ENCODE measurements at places on chromosomes 3 and 15.

DNA sequence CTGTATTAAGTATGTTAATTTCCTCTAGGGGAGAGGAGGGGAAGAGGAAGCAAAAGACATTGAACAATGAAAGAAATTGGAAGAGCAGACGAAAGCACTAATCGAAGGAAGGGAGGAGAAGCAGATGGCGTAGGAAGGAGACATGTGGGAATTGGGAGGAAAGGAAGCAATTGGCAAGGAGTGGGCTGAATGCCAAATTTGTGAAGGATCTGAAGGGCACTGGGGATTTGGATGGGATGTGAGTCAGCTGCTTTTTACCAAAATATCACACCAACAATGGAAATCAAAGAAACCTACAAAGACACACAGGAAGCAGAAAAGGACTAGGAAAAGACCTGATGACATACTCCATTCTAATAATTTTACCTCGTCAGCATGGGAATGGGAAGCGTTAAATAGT, 1029.8 kb downstream of the ROBO1 start:
- peak; percentile 88 for DNase-seq

GRCh38 chr3:117117188-117117936, 407.8 kb downstream of the TUSC7 start:
- DNase-seq = no peak

- no peak for DNase-seq
These were observed 751.7 kb downstream of the CADM2 start for GRCh38 chr3:85710490-85710889.

GRCh38 chr15:84600331-84600686, 500 bp upstream of the ZSCAN2 start:
- peak; percentile 83 for DNase-seq

GRCh38 chr3:32184187-32184730, 54.2 kb upstream of the CMTM8 start:
- DNase-seq = no peak

DNA sequence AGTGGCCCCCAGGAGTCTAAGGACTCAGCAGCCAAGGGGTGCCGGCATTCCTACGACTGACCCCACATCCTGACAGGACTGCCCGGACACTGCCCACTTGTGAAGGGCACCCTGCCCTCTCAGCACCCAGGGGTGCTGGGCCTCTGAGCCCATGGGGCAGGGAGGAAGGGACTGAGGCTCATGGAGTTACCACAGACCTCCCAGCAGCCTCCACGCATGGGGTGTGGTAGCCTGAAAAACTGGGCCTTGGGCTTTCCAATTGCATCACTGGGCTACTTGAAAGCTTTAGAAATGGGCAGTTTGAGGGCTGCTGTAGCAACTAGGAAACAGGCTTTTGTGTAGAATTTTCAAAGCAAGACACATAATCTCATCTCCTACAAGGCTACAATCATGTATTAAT, 13.2 kb downstream of the TKT start:
- no peak for DNase-seq

DNA sequence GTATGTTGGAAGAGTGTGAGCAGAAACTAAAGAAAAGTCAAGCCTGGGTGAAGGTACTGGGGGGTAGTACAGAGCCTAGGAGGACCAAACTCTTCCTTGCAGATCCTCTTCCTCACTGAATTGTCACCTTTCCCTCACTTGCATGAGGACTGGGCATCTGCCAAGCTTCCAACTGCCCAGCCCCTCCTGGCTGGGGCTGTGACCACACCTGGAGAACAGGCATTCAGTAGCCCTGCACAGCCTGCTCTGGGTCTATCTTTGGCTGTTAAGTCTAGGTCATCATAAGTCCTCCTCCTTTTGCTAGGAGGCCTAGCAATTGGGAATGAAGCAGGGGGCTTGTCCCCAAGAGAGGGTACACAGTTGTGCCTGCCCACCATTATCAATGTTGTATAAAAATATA, 55.2 kb downstream of the CAPN7 start:
- DNase-seq = no peak

GRCh38 chr15:60480888-60481287, 1.9 kb upstream of the ICE2 start:
- no peak for DNase-seq

- DNase-seq = no peak
These were observed 45.6 kb downstream of the CDAN1 start for GRCh38 chr15:42691308-42691707.

DNA sequence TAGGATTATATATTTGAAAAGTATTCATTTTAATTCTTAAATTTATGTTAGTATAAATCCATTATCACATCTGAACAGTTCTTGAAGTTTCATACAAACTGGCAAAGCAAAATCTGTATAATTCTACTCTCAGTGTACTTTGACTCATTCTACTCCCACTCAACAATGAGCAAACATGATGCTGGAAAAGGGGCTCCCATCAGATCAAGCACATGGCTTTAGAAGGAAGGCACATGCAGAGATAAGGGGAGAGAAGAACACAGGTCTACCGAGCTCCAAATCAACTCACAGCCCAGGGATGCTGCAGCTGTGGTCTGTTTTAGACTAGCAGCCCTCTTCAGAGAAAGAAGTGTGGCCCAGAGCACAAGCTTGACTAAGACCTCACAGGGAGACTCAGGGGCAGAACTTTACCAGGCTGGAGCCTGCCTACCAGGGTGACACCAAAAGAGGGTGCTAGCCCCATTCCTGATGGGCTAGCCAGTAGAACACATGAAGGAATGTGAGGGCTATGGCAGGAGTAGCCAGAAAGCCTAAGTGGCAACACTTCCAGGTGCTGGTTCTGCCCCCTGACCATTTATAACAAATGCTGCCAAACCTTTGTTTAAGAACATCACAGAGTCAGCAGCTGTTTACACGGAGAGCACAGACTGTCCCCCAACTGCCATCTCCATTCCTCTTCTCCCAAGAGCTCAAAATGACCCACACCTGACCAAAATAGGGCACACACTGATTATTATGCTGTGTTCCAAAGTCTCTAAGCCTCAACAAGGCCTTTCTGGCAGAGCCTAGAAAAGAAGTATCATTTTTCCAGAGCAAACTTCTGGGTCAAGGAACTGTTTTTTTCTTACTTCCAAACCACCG, 19.5 kb downstream of the SEC22C start:
- DNase-seq = no peak

GRCh38 chr3:35291471-35292236, 347.7 kb upstream of the ARPP21 start:
- DNase-seq = no peak

GRCh38 chr15:90184119-90184785, 16.9 kb upstream of the SEMA4B start:
- no peak for DNase-seq

- DNase-seq = no peak
These were observed 57.7 kb downstream of the REC114 start for GRCh38 chr15:73500696-73501095.

DNA sequence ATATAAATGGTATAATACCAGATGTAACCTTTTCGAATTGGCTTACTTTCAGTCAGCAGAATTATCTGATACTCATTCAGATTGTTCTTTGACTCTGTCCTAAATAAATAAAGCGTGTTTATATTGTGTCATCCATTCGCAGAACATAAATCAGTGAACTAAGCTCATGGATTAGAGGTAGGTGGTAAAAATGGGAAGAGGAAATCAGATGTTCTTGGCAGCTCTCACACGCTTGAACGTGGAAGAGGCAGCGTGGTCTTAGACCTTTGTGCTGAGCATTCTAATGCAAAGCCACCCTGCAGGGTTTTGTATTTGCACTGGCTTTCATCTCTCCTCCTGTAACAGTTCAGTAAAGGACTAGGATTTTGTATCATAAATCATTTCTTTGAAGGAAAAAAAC, 441.4 kb downstream of the GABRG3 start:
- DNase-seq = no peak

- DNase-seq = no peak
These were observed 45.9 kb downstream of the CHAC1 start for GRCh38 chr15:40999190-40999589.

GRCh38 chr3:149327156-149327555, 6.3 kb downstream of the TM4SF18 start:
- no peak for DNase-seq

DNA sequence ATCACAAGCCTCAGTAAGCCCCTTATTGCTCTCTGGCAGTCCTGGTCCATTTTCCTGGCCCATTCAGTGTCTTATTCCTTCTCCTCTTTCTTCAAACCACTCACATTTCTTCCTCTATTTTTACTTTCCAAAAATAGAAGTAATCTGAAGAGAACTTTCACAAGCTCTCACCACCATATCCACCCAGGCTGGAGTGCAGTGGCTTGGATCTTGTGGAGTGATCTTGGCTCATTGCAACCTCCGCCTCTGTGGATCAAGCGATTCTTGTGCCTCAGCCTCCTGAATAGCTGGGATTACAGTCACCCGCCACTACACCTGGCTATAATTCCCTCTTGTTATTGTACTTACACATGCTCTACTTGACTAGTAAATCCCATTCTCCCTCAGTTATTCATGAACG, 16.8 kb downstream of the ARMC8 start:
- no peak for DNase-seq

GRCh38 chr15:25611603-25612002, 172.8 kb upstream of the UBE3A start:
- DNase-seq = no peak

DNA sequence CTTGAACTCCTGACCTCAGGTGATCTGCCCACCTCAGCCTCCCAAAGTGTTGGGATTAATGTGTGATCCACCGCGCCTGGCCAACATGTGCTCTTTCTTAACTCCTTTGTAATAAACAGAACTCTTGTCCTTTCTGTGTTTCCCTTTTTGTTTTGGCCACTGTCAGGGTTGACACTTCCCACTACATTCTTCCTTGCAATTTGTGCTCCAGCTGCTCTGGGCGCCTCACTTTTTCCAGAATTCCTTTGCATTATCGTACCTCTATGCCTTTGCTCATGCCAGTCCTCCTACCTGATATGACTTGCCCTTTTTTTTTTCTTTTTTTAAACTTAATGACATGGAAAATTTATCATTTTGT, 38.8 kb upstream of the SMAD3 start:
- no peak for DNase-seq

- no peak for DNase-seq
These were observed 268.0 kb downstream of the NAALADL2 start for GRCh38 chr3:175127075-175127662.

DNA sequence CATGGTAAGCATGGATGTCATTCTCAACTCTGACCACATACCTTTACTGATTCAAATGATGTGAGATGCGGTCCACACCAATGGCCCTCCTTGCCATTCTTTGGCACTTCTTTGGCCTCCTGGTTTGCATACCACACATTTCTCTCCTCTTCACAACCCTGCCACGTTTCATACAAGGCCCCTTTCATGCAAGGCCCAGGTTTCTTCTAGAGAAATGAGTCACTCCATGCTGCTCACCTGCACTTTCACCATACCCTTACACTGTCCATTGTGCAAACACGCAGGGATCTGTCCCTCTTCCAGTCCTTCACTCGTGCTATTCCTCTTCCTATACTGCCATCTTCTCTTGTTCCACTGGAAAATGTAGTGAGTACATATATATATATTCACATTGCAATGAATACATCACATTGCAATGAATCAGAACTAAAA, 24.4 kb upstream of the SLC24A5 start:
- no peak for DNase-seq

DNA sequence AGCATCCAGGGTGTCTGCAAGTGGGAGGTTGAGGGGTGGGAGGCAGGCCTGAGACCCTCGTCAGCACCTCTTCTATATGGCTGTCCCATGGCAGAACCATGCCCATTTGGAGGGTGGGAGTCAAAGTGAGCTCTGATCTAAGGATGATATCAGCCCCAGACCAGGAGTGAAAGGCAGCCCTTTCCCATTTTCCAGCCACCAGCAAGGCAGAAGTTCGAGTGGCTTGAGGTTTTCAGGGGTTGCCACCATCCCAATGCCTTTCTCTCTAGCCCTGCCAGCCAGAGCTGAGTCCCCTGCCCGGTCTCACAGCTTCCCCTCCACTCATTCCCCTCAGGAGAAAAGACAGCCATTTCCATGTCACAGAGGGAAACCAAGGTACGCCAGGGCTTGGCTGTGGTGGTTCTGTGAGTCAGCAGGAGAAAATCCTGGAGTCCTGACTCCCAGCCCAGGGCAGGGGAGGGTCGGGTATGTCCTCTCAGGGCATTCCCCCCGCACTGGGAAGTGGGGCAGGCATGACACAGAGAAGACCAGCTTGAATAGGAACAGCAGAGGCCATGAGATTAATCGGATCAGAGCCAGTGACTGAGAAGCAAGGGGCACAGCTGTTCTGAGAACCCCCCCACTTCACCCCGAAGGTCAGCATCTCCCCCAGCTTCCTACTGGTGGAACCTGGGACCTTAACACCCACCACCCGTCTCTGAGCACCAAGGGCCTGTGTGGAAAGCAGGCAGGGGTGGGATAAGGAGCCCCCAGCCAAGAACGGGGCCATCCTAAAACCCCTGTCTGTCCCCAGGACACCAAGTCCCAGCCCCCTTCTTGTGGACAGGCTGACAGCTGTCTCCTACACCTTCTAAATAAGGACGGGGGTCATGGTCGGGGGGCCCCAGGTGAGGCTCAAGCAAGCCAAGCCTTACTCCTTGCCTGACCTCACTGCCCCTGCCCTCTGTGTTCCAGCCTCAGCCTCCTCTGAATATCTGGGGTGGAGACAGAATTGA, 965 bp upstream of the SLC38A3 start:
- no peak for DNase-seq

- no peak for DNase-seq
These were observed 124.4 kb downstream of the LRRN1 start for GRCh38 chr3:3923619-3924018.

DNA sequence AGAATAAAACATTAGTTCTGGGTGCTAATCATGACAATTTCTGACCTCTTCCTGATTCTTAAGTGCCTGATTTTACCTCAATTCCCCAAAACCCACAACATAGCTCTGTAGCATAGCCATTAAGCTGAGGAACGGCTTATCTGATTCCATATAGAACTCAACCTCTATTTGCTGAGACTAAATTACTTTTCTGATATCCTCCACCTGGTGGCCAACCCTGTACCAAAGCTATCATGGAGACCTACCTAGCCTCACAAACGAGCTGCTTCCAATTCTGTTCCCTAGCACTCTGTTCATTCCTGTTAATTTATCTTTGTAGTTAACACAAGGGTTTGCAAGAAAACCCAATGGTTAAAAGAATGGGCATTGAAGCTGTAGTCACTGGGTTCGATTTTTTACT, 245.2 kb downstream of the PLOD2 start:
- no peak for DNase-seq

GRCh38 chr3:56361731-56362130, 106.5 kb downstream of the ERC2 start:
- no peak for DNase-seq

All from NCI-H2171 (cell line).